ENCODE measurements at places on chromosomes 16 and 17. TPM values are rescaled to one million over a fixed set of nuclear protein-coding genes. Genes with fewer than 3 reads are reported as not detected.

DNA sequence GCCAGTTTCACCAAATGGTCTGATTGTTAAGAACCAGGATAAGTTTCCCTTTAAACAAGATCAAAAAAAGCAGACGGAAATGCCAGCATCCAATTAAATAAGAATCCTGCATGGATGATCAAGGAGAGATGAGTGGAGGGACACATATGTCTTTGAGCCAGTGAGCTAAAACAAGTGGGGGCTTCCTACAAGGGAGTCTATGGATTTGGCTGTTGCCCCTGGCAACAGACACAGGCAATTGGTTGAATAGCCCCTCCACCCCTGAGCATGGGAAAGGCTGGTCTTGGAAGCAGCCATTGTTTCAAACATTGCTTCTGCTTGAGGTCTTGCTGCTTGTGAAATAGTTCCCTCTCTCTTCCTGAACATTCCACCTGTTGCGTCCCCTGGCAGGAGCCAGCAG, 374.7 kb upstream of the ERCC4 start:
- DNase-seq, result no peak

- no peak for DNase-seq
These were observed 3.0 kb downstream of the CDH11 start for GRCh38 chr16:65118871-65119270.

DNA sequence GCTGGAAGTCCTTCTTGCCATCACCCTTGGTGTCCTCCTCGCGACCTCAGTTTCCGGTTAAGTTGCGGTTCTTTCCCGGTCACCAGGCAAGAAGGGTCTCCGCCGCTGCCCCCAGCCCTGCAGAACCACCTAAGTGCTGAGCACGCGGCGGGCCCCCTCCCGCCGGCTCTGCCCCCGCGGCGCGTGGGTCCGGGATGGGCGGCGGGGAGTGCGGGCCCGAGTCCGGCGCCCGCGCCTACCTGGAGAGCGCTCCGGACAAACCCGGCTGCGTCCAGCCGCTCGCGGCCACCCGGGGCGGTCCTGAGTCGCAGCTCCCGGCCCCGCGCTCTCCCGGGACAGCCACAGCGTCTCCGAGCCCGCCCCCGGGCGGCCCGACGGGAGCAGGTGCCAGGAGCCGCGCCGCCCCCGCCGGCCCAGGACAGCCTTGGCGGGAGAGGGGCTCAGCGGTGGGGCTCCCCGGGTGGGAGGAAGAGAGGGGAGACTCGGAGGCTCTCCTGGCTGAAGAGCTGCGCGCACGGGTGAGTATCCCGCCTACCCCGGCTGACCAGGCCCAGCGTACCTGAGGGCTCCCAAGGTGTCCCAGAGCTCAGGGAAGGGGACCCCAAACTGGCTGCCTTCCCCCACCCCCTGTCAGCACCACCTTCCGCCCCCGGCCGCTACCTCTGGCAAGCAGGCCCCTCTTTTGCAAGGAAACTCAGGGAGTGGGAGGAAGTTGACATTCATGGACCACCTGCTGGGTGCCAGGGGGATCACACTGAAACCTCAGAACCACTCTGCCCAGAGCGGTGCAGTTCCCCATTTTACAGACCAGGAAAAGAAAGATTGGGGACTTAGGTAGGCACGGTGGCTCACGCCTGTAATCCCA, 22.2 kb upstream of the C17orf113 start:
- no peak for DNase-seq

GRCh38 chr16:54927125-54928015, 3.3 kb upstream of the IRX5 start:
- DNase-seq, result no peak

GRCh38 chr17:70968302-70968701, 799.0 kb downstream of the KCNJ2 start:
- no peak for DNase-seq

GRCh38 chr16:80739523-80739922, 64.9 kb downstream of the CDYL2 start:
- DNase-seq, result no peak

DNA sequence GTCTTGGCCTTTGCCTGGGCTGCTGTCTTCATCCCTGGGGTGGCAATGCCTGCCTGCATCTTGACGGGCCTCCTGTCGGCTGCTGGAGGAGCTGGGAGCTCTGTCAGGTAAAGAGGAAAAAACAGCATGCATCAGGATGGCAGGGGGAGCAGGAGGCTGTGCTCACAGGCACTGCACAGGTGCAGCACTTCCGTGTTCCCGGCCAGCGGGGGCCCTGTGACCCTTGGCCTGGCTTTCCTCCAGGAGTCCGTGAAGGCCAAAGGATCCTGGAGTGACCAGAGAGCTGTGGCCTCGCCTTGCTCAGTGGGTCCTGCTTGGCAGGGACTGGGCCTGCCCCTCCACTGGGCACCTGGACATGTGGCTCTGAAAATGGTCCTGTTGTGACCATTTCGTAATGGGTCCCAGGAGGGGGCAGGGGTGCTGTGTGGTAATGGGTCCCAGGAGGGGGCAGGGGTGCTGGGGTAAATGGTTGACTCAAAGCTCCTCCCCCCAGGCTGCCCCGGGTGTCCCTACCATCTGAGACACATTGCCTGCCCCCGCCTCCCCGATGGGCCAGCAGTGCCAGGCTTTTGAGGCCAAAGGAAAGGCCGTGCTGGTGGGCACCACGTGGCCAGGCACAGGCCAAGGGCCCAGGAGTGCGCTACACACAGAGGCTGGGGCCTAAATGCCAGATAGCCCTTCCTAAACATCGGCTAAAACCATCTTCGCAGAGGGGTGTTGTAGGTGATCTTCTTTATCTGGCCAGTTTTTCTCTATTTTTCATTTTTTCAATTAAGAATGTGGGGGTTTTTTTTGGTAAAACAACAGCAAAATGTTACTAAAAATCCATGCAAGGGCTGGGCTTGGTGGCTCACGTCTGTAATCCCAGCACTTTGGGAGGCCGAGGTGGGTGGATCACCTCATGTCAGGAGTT, 4.0 kb upstream of the FASN start:
- no peak for DNase-seq

DNA sequence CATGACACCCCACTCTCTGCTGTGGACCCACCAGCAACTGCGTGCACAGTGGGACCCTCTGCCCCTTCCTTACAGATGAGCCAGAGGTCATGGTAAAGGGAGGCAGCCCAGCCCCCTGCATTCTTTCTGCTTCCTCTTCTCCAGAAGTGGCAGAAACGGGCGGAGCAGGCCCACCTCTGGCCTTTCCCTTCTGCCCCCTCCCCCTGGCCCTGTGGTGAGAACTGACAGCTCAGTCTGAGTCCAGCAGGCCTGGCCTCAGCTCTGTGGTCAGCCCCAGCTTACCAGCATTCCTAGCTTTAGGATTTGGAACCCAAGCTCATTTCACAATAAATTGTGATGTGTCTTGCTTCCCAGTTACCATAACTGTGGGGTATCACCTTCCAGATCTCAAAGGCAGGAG, 4.8 kb upstream of the ANKRD11 start:
- no peak for DNase-seq

GRCh38 chr17:72079700-72080099, 41.1 kb upstream of the SOX9 start:
- no peak for DNase-seq

The TAC4 gene
- not detected for total RNA-seq

The KRTAP1-5 gene
- total RNA-seq, result not detected

The EPX gene
- not detected for total RNA-seq

The THAP11 gene
- 61.9 TPM for total RNA-seq

The ASIC2 gene
- not detected for total RNA-seq
